ENCODE measurements at places on chromosomes 3 and 15.

- no peak for DNase-seq
Observed at GRCh38 chr15:76181705-76182107, 121.9 kb downstream of the TMEM266 start.

DNA sequence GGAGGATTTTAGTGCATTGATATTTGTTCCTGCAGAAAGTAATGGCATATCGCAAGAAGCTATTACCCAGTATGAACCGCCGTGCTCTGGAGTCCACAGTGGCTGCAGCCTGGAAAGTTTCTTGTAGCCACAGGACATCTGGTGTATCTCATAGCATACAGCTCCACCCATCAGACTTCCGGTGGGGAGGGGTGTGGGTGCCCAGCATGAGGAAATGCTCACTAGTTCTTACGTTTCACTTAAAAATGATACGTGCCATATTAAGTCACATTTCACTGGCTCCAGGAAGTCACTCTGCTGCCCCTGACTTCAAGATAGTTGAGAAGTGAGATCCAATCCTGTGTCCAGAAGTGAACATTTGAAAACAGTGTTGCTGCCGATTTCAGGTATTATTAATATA is 990.4 kb downstream of the GBE1 start:
- no peak for DNase-seq

DNA sequence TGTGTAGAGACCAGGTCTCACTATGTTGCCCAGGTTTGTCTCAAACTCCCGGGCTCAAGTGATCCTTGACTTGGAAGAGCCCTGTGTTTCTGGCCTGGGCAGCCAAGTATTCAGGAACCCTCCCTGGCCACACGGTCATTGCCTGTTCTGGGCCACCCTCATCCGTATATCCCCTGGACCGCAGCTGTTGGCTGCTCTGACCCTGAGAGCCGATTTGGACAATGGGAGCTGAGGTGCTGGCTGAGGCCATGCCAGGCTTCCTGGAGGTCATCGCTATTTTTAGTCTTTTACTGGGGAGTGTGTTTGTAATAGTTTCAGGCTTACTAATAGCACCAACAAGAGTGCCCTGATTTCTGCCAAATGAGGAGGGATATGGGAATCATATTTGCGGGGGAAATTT is 60.7 kb downstream of the ADAMTS7 start:
- DNase-seq, result no peak

- DNase-seq, result no peak
Observed at GRCh38 chr3:183161552-183162336, 790 bp downstream of the LAMP3 start.

GRCh38 chr3:149536429-149536828 is 61.9 kb downstream of the TM4SF4 start:
- DNase-seq, result no peak

DNA sequence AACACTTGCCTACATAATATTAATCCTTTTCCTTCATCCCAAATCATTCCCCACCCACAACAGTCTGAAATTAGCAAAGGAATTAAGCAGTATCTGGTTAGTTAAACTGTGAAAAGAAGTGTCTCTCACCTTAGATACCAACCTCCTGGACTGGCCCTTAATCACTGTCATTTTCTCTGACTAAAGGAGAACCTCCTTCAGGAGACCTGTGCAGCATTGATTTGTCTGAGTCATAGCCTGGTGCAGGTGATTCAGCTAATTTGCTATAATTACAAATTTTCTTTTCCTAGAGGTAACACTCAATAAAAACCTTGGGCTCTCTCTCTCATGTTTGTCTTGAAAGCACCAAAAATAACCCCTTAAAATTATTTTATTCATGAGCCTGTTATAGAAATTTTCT is 279.8 kb upstream of the SEMA6D start:
- DNase-seq, result no peak

DNA sequence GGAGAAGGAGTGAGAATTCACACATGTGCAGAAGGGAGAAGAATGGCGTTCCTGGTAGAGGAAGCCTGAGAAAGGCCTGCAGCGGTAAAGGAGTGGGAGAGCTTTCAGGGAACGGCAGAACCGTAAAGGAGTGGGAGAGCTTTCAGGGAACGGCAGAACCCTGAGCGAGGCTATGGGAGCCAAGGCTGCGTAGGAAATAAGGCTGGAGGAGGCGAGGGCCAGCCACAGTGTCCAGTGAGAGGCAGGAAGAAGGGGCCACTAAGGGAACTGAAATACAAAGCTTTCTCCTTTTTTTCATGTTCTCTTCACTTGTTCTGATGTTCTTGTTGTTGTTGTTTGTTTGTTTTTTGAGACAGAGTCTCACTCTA is 41.6 kb downstream of the GOLGA6L10 start:
- no peak for DNase-seq

GRCh38 chr3:196569003-196569516 is 600 bp downstream of the FBXO45 start:
- peak; percentile 44 for DNase-seq

DNA sequence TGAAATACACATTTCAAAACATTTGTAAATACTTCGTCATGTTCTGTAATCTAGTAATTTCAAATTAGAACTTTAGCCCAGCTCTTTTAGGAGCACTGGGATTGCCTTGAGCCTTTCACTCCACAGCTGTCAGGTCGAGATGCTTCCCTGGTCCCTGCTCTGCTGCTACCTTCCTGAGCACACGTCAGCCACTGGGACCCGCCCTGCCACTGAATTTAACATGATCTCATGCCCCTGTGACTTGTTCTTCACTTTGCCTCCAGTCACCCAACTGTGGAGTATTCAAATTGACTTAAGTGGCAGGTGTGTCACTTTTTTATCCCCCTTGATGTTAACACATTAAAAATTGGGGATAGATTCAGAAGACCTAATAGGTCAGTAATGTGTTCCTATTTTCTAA is 3.3 kb downstream of the ARRDC4 start:
- DNase-seq, result no peak

GRCh38 chr3:42601896-42602581 is 1.6 kb downstream of the NKTR start:
- no peak for DNase-seq

DNA sequence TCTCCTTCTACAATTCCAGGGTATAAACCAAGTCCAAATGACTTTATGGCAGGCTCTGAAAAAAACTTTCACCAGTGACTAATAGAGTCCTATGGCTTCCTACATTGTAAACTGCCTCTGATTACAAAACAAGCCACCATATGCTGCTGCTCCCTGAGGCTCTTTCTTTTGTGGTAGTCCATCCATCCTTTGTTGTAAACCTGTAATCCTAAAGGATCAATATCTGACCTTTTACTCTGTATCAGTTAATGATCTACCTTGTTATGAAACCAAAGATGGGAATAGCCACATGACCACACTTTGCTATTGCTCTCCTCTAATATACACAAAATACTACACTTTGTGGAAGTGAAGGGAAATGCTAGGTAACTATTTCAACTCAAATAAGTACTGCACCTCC is 434.7 kb upstream of the AGTR1 start:
- no peak for DNase-seq

- no peak for DNase-seq
Observed at GRCh38 chr15:70435369-70435768, 328.0 kb downstream of the UACA start.

GRCh38 chr3:161413127-161413854 is 42.0 kb upstream of the SPTSSB start:
- DNase-seq, result no peak

DNA sequence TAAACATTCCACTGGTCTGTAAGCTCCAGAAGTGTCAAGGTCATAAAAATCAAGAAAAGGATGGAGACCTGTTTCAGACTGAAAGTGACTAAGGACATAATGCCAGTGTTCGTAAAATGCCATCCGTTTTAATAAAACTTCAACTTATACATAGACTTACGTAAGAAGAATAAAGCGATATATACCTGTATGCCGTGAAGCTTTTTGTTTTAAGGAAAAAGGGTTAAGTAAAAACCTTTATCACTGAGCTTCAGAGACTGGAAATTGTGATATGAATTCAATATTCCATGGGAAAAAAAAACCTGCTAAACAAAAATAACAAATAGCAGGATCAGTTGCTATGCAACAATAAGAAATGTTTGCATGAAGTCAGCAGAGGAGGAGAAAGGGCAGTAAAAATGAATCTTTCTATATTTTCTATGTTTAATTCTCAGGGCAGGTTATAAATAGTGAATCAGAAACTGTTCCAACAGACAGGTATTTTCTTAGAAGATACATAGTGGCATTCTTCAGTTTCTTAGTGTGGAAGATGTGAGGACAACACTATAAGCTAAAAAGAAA is 42.5 kb downstream of the CHSY1 start:
- no peak for DNase-seq

GRCh38 chr15:66789029-66790025 is 87.3 kb downstream of the SMAD6 start:
- DNase-seq, result no peak

DNA sequence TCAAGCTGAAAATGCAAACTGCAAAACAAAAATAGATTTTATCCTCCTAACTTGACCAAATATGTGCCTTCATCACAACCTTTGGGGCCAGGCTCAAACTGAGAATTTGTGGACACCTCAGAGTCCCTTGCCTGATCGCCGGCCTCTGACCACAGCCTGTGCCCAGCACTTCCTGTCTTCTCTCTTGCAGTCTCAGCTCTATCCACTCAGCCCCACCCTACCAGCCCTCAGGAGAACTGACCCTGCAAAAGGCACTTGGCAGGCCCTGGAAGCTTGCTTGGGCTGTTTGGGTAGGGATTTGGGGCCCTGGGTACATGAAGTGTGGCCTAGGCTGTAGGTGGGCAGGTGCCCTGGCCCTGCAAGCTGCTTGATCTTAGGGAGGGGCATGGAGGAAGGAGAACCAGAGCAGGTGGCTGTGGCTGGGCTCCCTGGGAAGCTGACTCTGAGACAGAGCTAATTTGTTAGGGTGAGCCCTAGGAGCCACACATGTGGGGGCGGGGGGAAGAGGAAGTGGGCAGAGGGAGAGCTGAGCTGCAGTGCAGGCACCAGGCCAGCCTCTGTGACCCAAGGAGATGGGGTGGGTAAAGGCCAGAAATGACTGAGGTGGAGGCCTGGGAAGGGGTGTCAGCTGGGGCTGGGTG is 8.6 kb downstream of the CLEC3B start:
- no peak for DNase-seq

DNA sequence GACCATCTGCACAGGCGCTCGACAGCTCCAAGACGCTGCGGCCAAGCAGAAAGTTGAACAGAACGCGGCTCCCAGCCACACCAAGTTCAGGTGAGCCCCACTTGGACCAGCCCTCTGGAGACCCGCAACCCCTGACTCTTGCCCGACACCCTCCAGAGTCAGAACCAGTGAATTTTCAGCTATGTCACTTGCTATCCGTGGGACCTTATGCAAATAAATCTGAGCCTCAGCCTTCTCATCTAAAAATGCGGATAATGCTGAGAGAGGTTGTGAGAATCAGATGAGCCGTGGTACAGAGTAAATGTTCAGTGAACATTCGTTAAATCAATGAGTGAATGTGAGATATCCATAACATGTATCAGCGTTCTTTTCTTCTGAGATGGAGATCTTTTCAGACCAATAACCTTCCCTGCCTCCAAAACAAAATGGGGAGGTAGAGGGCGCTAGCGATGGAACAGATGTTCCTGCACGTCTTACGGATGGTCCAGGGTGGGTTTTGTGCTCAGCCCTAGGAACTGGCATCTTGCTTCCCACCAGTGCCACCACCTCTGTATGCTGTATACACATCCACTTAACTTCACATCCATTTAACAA is 524 bp downstream of the MRPS11 start:
- peak; percentile 33 for DNase-seq

GRCh38 chr3:171419457-171419856 is 40.7 kb downstream of the TNIK start:
- DNase-seq, result no peak

DNA sequence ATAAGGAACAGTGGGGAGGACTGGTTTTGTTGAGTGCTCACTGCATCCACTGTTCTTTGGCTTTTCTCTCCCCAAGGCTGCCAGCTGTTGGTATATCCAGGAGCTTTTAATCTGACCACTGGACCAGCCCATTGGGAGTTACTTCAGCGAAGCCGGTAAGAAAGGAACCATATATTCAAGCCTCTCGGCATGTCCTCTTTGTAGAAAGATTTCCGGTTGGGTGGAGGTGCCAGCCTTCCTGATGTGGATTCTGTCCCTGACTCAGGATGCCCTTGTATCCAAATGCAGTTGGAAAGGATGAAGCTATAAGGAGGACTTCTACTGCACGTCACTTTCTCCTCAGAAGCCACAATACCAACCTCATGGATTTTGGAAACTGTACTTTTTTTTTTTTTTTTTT is 14.2 kb downstream of the NIT2 start:
- DNase-seq, result no peak

DNA sequence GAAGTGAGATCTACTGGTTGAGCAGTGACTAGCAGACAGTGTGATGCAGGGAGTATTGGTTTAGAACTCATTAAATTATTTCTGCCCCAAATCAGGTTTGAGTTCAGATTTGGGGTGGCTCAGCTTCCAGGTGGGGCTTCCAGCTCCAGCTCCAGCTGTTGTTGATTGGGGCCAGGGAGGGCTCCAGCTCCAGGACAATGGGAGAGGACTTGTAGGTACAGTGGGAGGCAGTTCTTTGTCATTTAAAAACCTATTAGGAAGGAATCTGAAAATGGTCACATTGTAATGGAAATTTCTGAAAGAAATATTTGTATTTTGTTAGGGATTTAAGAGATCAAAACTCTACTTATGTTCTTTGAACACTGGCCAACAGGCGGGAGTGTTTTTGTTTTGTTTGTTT is 97.0 kb downstream of the FNDC3B start:
- DNase-seq, result no peak

DNA sequence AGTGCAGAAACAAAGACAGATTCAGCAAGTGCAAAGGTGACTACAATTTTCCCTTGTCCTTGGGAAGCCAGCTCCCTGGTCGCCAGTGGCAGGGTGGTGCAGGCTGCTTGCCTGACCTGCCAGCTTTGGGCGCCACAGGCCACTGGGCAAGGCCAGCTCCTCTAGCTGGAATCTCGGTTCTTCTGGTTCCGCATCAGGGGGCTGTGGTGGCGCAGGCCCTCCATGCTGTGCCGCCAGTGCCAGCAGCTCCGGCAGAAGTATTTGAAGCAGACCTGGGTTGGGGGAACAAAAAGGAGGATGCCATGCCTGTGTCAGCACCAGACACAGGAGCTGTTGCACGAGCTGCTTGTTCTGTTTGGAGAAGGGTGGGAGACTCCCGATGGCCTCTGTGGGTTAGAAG is 4.2 kb upstream of the RPS17 start:
- no peak for DNase-seq

- DNase-seq, result no peak
Observed at GRCh38 chr15:29670266-29670665, 152.0 kb downstream of the TJP1 start.

- peak; percentile 9 for DNase-seq
Observed at GRCh38 chr3:39108200-39108710, 775 bp downstream of the TTC21A start.

DNA sequence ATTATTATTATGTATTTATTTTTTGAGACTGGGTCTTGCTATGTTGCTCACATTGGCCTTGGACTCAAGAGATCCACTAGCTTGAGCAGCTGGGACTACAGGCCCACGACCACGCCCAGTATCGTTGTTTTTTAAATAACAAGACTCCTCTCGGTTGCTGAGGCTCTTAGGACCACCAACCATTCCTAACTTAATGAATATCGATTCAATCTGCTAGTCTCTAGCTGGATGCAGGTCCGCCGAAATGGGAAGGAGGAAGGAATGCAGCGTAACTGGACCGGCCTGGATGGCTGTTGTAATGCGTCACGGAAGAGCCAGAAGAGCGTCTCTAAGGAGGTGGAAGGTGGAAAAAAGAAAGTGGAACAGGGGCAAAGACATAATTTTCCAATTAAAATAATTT is 1.7 kb downstream of the ANXA2 start:
- no peak for DNase-seq

- DNase-seq, result no peak
Observed at GRCh38 chr3:184827572-184827971, 15.6 kb downstream of the VPS8 start.

Measured in activated naive CD4-positive, alpha-beta T cell (primary cell).